ENCODE measurements at places on chromosomes 11 and 22.
A peak's percentile ranks its signal among the peaks of the same experiment; 100 is the strongest.

- DNase-seq: no peak
Measured at GRCh38 chr22:17581056-17581455, 17.8 kb downstream of the SLC25A18 start.

DNA sequence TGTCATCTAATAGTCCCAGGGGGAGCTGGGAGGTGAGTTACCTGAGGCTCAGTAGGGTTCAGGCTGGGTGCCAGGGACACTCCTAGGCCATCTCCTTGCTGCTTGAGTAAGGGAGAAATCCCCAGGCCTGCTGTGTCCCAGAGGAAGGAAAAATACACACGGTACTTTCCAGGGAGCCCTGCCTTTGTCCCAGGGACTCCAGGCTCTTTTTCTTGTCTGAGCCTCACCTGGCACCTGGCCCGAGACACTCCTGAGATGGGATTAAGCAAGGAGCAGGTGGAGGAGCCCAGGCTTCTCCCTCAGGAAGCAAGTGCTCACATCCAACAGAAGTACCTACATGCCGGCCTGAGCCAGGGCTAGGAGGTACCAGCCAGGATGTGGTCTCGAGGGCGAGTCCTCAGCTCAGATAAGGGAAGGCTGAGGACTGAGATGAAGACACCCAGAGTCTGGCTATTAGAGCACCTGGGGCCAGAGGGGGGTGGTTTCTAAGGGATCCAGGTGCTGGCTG is 899 bp upstream of the KLHDC7B start:
- no peak for DNase-seq

- no peak for DNase-seq
Measured at GRCh38 chr11:68026391-68027105, 3.9 kb upstream of the NDUFS8 start.

GRCh38 chr22:50253046-50253915 is 2.2 kb upstream of the HDAC10 start:
- no peak for DNase-seq

DNA sequence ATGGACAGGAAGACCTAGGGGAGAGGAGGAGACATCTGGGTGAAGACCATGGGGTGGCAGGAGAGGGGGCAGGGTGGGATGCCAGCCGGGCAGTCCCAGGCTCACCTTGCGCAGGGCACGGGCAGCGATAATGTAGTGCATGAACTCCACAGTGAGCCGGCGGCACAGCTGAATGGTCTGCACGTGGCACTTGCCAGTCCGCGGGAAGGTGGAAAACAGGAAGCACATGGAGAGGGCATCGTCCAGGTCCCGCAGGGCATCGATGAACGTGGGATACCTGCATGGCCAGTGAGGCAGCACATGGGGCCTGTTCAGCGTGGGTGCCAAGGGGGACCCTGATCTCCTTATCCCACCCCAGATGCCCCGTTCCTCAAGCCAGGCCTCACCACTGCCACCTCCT is 7.3 kb downstream of the PES1 start:
- DNase-seq: no peak

- no peak for DNase-seq
Measured at GRCh38 chr11:44885065-44885810, 65.4 kb downstream of the TP53I11 start.

GRCh38 chr11:62340269-62340901 is 3.1 kb downstream of the ASRGL1 start:
- DNase-seq: peak; percentile 33

GRCh38 chr11:27995083-27995482 is 112.9 kb downstream of the KIF18A start:
- DNase-seq: no peak

- DNase-seq: no peak
Measured at GRCh38 chr11:35892166-35892565, 51.7 kb upstream of the LDLRAD3 start.

- no peak for DNase-seq
Measured at GRCh38 chr22:17191163-17191784, 28.0 kb downstream of the ADA2 start.

- DNase-seq: no peak
Measured at GRCh38 chr11:114031246-114031966, 28.1 kb upstream of the ZBTB16 start.

DNA sequence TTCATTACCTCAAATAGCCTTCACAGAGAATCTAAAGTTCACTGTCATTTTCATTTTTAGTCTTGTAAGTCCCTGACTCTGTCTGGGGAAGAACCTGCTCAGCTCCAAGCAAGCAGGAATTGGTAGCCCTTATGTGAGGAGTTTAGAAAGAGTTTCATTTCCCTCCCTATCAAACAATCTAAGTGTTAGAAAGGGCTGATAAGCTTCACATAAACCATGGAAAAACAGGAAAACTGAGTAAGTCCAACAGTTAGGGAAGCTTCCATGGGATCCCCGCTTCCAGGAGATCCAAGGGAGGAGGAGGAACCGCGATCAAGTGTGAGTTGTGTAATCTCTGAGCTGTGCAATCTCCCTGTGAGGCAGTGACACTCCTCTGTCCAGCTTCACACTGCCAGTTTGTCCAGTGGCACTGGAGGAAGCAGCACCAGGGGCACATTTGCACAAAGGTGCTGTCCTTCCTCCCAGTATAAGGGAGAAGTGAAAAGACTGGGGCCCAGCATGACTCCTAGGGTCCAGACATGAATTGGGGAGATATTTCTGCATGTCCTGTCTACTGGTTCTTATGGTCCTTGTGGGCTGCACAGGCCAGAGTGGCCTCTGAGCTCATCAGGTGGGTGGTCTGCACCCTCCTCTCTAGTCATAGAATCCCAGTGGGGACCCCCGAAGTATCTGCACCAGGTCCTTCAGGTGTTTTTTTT is 4.3 kb downstream of the PRAME start:
- DNase-seq: no peak

DNA sequence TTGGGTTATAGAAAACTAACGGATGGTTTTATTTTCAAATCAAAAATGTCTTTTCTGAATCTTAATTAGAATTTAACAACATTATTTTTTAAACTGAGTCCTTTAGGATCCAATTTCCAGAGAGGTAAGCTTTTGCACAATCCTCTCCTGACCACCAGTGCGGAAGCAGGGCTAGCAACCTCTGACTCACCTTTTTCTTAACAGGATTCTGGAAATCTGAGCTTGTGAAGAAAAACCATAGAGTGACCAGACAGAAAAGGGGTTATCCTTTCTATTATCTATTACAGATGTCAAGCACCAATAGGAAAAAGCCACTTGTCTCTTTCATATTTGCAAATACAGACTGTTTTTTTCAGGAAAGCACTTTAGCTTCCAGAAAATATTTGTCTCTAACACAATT is 25.3 kb downstream of the ALG9 start:
- no peak for DNase-seq

GRCh38 chr11:110366291-110366690 is 63.5 kb upstream of the FDX1 start:
- DNase-seq: no peak

DNA sequence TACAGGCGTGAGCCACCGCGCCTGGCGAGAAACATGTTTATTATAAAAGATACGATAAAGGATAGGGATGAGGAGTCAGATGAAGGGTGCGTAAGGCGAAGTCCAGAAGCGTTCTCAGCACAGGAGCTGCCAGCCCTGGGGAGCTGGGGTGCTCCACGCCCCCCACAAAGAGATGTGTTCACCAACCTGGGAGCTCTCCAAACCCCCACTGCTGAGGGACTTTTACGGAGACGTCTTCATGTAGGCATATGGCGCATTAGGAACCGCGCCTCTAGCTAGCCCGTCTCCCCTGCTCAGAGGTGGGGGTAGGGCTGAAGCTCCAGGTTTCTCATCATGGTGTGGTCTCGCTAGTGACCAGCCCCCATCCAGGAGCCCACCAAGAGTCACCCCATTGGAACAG is 8.4 kb upstream of the ZBED4 start:
- no peak for DNase-seq

GRCh38 chr11:44310463-44311272 is 729 bp upstream of the ALX4 start:
- no peak for DNase-seq

DNA sequence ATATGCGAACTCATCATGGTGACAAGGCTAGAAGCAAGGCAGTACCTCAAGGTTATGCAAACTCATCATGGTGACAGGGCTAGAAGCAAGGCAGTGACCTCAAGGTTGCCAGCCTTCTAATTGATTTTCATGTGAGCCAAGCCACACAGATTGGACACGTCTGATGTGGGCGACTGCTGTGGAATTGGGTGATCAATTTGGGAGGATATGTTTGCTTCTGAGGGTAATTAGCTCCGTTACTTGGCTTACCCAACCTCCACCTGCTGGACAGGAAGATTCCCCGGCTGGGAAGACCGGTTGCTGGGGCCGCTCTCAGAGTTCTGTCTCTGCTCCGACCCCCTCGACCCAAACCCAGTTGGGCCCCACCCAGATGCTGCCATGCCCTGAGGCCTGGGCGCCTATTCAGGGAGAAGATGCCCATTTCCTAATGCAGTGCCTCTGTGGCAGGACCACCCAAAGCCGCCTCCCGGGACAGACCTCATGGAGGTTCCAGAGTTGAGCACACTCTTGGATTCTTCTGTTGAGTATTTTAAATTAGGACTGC is 69.9 kb upstream of the SHANK2 start:
- no peak for DNase-seq

GRCh38 chr11:113494021-113494420 is 18.8 kb upstream of the DRD2 start:
- no peak for DNase-seq

DNA sequence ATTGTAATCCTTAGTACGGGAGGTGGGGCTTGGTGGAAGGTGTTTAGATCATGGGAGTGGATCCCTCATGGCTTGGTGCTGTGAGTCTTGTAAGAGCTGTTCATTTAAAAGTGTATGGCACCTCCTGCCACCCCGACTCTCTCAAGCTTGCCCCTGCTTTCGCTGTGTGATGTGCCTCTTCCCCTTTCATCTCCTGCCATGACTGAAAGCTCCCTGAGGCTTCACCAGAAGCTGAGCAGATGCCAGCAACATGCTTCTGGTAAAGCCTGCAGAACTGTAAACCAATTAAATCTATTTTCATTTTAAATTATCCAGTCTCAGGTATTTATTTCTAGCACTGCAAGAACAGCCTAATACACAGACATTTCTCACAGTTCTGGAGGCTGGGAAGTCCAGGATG is 40.8 kb downstream of the GAB2 start:
- DNase-seq: no peak

GRCh38 chr11:129346916-129347315 is 28.7 kb upstream of the BARX2 start:
- no peak for DNase-seq

GRCh38 chr11:33867561-33867960 is 24.3 kb downstream of the LMO2 start:
- DNase-seq: no peak

DNA sequence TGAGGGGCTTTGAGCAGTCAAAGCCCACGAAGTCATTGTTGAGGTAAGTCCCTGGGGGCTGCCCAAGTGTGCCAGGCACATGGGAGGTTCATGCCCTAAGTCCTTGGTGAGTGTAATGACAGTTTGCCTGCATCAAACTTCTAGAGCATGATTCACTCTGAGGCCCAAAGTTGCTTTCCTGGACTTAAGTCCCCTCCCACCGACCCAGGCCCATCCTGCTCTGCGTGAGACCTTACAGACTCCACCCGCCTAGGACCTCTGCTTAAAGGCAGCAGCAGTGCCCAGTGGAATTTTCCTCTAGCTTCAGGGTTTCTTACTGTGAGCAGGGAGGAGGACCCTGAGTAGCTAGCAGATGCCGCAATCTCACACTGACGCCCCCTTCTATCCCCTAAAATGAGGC is 5.7 kb upstream of the PVALB start:
- no peak for DNase-seq

GRCh38 chr22:24510637-24511625 is 15.8 kb downstream of the UPB1 start:
- DNase-seq: no peak

GRCh38 chr11:94171693-94172440 is 43.2 kb downstream of the PANX1 start:
- DNase-seq: peak; percentile 40

GRCh38 chr11:128916681-128917080 is 25.5 kb downstream of the KCNJ5 start:
- no peak for DNase-seq

- no peak for DNase-seq
Measured at GRCh38 chr22:28142361-28142961, 223.4 kb upstream of the PITPNB start.

DNA sequence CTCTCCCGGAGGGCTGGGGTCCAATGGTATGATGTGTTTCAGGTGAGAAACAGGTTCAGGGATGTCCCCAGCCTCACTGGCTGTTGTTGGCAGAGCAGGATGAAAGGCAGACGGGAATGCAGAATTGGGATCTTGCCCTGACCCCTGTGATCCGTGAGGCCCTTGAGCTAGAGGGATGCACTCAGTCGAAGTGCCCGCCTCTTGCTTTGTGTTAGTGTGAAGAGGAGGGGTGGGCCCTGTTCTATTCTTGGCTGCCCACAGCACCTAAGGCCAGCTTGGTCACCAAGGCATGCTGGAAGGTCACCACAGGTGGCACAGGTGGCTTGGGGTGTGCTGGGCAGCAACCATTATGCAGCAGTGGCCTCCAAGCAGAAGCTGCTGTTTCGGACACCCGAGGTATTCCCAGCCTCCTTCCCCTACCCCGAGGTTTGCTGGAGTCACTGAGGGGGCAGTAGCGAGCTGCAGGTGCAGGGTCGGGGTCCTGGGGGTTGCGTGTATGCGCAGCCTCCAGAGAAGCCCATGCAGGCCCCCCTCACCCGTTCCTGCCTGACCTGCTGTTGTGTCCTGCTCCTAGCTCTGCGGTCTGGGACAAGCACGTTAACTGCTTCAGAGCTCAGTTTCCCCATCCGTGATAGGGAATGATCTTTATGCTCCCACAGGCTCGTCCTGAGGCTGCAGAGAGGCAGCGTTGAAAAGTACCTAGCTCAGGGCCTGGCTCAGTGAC is 13.0 kb downstream of the LRP5 start:
- DNase-seq: no peak

- DNase-seq: no peak
Measured at GRCh38 chr11:134669796-134670195, 257.8 kb upstream of the B3GAT1 start.

- no peak for DNase-seq
Measured at GRCh38 chr11:95999711-96000406, 76.0 kb upstream of the MTMR2 start.

- DNase-seq: no peak
Measured at GRCh38 chr11:90235526-90235925, 12.7 kb upstream of the CHORDC1 start.

DNA sequence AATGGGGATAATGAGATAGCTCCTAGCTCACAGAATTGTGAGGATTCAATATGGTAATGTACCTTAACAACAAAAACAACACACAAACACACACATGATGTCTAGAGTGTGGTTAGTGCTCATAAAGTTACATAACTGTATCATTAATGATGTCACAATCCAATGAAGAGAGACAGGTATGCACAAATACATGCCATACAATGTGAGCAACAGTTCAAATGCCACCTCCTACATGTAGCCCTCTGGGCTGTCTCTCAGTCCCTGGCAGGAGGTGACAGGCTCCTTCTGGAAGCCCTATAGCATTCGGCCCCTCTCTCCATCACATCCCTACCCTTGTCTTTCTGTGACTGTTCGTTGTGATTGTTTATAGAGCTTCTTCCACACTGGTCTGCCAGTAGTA is 8.3 kb upstream of the MICALL1 start:
- no peak for DNase-seq

DNA sequence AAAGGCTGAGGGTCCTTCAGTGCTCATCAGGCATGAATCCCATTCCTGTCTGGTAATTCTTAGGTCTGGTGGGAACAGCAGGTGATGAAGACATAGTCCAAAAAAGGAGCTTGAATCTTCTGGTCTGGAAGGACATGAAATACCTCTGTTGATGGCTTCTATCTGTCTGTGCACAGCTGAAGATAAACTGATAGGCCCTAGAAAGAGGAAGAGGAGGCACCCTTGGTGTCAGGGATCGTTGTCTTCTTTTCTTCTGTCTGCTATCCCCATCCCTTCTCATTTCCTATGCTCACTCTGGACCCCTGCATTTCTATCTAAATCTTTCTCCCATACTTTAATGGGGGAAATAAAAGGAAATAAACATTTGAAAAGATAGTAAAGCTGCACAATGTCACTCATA is 9.4 kb downstream of the AGBL2 start:
- no peak for DNase-seq
